Mesothelial cell of epicardium (in vitro differentiated cells): ENCODE measurements at places on chromosomes 16 and 17.

GRCh38 chr16:66703406-66704215, 7.1 kb upstream of the CMTM4 start:
- H3K27ac ChIP-seq: no peak overlapping the region
- no peak for DNase-seq
- H3K27me3 ChIP-seq: peaks cover 3% of the 10 kb centered on the region
- H3K4me3 ChIP-seq: no peak overlapping the region

GRCh38 chr17:61404913-61405685, 5.5 kb downstream of the TBX2 start:
- peaks cover 62% of the 10 kb centered on the region for H3K4me1 ChIP-seq
- no peak for DNase-seq
- H3K4me3 ChIP-seq: peak overlapping the region; percentile 86
- peaks cover 3% of the 10 kb centered on the region for H3K27me3 ChIP-seq
- peak overlapping the region; percentile 86 for H3K27ac ChIP-seq
- peaks cover 40% of the 10 kb centered on the region for H3K36me3 ChIP-seq

GRCh38 chr16:85197611-85198566, 85.6 kb upstream of the CIBAR2 start:
- H3K36me3 ChIP-seq: no peaks in the 10 kb centered on the region
- H3K4me1 ChIP-seq: peaks cover 70% of the 10 kb centered on the region
- H3K4me3 ChIP-seq: no peak overlapping the region

- H3K27ac ChIP-seq: peak overlapping the region; percentile 90
- peaks cover 27% of the 10 kb centered on the region for H3K27me3 ChIP-seq
- H3K4me3 ChIP-seq: peak overlapping the region; percentile 99
- DNase-seq: no peak
- peaks cover 11% of the 10 kb centered on the region for H3K36me3 ChIP-seq
Observed at GRCh38 chr17:72123530-72124437, 3.0 kb downstream of the SOX9 start.

DNA sequence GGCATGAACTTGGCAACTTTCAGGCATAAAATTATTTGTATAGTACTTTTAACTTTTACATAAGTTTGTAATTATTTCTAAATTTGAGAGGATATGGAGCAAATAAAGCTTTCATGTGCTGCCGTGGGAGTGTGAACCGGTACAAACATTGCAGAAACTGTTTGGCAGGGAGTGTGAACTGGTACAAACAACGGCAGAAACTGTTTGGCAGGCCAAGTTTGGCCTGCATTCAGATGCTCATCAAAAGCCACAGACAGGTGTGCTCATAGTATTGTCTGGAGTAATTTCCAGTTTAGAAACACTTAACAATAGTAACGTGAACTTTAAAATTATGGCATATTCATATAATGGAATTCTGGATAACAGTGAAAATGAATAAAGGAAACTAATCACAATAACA, 73.8 kb upstream of the ATP2A3 start:
- H3K4me1 ChIP-seq: no peaks in the 10 kb centered on the region
- no peak for DNase-seq
- no peaks in the 10 kb centered on the region for H3K27me3 ChIP-seq
- H3K36me3 ChIP-seq: peaks cover 18% of the 10 kb centered on the region
- H3K4me3 ChIP-seq: no peak overlapping the region
- H3K27ac ChIP-seq: no peak overlapping the region

GRCh38 chr16:75111514-75111940, 5.1 kb downstream of the LDHD start:
- H3K4me3 ChIP-seq: no peak overlapping the region
- no peak for DNase-seq
- peaks cover 23% of the 10 kb centered on the region for H3K4me1 ChIP-seq

GRCh38 chr16:2388139-2388874, 40.9 kb upstream of the CCNF start:
- DNase-seq: no peak
- peaks cover 3% of the 10 kb centered on the region for H3K36me3 ChIP-seq
- H3K27me3 ChIP-seq: no peaks in the 10 kb centered on the region
- H3K4me3 ChIP-seq: no peak overlapping the region

- peaks cover 68% of the 10 kb centered on the region for H3K27me3 ChIP-seq
- no peak overlapping the region for H3K4me3 ChIP-seq
- peaks cover 5% of the 10 kb centered on the region for H3K4me1 ChIP-seq
- H3K27ac ChIP-seq: no peak overlapping the region
- no peaks in the 10 kb centered on the region for H3K36me3 ChIP-seq
Observed at GRCh38 chr16:67356396-67356795, 29.8 kb downstream of the LRRC36 start.

DNA sequence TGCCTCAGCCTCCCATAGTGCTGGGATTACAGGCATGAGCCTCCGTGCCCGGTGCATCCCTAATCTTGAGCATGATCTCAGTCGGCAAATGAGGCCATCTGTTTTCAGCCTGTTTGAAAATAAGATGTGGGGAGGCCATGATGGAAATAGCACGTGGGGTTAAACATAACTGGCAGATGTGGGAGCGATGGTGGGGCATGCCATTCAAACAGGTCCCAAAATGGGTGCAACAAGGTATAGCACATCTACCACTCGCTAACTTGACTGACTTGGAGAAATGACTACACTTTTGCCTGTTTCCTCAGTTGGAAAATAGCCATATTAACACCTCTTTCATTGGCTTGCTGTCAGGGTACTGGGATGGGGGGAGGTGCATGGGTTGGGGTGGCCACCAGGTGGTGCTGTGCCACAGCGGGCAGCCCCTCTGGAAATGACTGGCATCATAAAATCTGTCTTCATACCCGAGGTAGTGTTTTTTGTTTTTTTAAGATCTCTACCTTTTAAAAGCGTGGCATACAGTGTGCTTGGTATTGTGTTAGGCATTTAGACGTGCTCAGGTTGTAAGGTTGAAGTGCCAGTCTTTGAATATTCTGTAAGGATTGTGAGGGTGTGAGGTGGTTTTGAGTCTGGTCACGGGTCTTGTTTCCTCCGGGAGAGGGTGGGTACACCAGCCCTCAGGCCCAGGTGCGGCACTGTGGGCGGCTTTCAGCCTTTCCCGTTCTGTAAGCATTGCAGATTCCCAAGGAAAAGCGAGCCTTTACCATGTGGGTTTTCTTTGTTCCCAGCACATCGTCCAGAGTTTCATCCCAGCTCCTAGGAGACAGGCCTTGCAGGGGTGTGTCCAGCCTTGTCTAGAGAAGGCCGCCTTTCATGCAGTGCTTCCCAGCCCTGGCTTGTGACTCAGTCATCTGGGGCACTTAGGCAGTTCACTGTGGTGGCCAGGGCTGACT, 2.9 kb upstream of the TTYH2 start:
- DNase-seq: no peak
- peaks cover 7% of the 10 kb centered on the region for H3K36me3 ChIP-seq
- H3K4me3 ChIP-seq: no peak overlapping the region
- peaks cover 42% of the 10 kb centered on the region for H3K4me1 ChIP-seq
- peaks cover 32% of the 10 kb centered on the region for H3K27me3 ChIP-seq
- H3K27ac ChIP-seq: peak overlapping the region; percentile 57

DNA sequence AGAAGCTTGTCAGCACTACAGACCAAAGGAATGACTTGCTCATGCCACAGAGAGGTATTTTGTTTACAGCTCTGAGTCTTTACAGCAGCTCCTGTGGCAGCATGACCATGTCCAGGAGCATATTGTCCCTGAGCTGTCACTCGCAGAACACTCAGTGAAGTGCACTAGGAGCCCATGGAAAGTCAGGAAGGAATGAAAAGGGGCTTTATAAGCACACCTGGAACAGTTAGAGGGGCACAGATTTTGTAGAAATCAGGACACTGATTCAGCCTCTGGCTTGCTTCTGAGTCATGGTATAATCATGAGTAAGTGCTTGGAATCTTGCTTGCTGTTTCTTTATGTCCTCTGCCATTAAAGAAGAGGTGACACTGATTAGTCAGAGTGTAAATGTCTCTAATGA, 41.0 kb downstream of the TADA2A start:
- H3K27ac ChIP-seq: no peak overlapping the region
- H3K4me1 ChIP-seq: peaks cover 13% of the 10 kb centered on the region
- peaks cover 22% of the 10 kb centered on the region for H3K36me3 ChIP-seq
- H3K4me3 ChIP-seq: no peak overlapping the region
- H3K27me3 ChIP-seq: no peaks in the 10 kb centered on the region
- no peak for DNase-seq
